EH (cell line): ENCODE measurements at places on chromosomes 1 and 21.
A peak's percentile ranks its signal among the peaks of the same experiment; 100 is the strongest.

DNA sequence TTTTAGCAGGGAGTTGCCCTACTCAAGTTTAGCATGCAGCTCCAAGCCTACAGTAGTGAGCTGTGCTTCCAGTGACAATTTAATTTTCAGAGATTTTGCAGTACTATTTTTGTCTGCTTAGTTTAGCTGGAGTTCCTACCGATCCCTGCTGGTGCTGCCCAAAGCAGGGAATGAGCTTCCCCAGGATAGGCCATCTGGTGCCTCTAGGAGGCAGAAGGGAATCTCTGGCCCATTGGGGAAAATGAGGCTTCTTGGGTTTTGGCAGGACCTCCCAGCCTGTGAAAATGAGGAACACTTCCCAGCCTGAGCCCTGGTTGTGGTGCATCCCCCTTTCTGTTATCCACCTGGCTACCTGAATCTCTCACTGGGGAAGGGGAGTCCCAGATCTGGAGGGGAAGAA is 149.2 kb downstream of the RASAL2 start:
- no peak for DNase-seq

DNA sequence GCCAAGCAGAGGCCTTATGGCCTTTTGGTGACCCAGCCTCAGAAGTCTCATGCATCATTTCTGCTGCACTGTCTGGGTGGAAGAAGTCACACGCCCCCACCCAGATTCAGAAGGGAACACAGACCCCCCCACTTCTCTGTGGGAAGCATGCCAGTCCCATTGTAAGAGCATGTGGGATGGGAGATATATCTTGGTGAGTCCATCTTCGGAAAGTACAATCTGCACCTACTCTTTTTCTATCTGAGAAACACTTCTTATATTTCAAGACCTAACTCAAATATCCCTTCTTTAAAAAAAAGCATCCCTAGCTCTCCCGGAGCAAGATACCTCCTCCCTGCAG is 159.6 kb upstream of the FGGY start:
- no peak for DNase-seq

GRCh38 chr1:240508950-240509349 is 103.0 kb downstream of the GREM2 start:
- DNase-seq, result peak; percentile 75

DNA sequence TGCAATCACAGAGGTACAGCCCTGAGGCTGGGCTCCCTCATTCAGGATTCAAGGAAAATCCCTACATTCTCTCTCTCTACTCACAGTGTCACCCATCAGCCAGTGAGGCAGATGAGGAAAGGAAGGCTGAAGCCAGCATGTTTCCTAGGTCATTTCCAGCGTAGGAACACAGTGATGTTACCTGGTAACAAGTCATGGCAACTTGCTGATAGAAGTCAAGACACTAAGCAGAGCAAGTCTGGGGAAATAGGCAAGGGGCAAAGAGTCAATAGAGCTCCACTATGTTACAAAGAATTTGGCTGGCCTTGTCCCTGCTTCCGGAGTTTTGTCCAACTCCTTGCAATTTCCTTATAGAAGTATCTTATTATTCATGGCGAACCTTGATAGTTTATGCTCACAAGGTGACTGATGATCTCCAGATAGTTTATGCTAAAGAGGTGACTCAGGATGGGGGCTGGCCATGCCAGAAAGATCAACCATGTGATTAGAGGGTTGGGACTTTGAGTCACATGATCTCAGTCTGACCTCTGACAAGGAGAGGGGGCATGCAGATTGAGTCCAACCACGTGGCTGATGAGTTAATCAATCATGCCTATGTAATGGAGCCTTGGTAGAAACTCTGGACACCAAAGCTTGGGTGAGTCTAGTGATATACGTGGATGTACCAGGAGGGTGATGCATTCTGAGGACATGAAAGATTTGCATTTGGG is 51.1 kb downstream of the SUSD4 start:
- no peak for DNase-seq

GRCh38 chr1:174965362-174966007 is 34.3 kb upstream of the CACYBP start:
- DNase-seq, result no peak

GRCh38 chr1:87702455-87702854 is 373.8 kb downstream of the LMO4 start:
- DNase-seq, result no peak

DNA sequence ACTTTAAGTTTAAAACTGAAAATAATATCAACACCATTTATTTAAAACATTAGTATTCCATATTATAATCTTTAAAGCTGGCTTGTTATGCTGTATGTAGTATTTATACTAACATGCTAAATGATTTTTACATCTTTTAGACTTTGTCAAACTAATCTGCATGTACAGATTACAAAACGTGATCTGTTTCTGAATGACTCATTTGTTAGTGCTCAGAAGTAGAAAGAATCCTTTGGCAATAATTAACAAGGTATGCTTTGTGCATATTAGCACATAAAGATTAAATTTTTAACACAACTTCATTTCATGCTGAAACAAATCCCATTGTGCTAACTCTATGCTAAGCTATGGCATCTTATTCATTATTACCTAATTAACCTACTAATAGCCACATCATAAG is 242.4 kb downstream of the BARHL2 start:
- DNase-seq, result no peak

DNA sequence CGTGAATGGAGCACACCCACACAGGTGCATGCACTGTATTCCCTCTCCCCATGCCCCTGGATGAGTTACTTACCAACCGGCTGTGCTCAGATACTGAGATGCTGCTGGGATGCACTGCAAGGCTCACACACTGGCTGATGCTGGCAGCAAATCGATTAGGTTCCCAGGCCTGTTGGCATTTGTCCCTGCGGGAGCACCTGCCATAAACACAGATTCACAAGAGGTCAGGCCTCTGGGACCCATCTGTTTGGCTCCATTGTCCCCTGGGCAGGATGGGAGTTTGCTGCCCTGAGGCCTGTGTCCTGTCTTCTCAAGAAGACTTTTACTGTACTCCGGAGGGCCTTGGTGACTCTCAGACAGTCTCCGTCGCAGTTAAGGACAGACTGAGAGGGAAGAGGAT is 145.4 kb downstream of the PLXNA2 start:
- DNase-seq, result no peak

DNA sequence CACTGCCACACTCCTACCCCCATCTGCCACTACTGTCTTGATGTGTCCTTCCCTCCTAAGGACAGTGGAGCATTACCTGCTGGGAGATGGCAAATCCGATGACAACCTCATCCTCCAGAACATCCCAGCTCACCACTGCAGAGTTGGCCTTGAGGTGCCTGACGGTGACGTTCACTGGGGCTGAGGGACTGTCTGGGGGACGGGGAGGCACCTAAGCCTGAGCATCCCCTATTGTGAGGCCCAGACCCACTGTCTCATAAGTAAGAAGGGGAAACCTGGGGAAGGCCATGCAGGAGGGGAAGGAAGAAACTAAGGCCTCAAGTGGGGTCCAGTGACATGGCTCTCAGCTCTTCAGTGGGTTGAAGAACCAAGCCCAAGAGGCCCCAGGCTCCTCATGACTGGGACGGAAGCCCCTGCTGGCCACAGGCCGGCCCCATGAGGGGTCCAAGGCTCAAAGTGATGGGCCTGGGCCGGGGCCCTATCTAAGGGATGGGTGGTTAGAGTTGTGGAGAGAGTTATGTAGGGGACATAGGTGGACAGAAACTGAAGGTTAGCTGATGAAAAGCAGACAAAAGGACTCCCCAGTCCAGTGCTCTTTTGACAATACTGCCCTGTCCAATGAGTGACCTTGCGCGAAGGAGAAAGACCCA is 1.8 kb downstream of the FNDC5 start:
- no peak for DNase-seq

DNA sequence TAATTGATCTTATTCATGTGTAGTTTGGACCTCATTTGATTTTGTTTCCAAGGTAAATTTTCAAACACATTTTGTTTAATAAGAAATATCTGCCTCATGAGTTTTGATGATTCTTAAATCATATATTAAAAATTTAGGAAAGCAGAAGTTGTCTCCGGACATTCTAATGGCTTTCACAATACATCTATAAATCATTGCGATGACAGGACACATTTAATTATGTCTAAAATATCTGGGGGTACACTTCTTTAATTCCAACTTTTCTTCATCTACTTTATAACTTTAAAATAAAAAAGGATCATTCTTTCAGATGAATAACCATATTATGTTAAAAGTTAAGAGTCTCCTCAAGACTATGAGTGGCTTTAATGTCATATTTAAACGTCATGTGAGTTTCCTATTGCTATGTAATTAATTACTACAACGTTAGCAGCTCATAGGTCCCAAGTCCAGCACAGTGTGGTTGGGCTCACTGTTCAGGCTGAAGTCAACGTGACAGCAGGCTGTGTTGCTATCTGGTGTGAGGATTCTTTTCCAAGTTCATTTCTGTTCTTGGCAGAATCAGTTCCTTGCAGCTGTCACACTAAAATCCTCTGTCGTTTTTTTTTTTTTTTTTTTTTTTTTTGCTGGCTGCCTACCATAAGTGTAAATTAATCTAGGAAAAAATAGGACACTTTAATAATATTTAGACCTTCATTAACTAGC is 893.5 kb downstream of the LTN1 start:
- DNase-seq, result peak; percentile 9

- DNase-seq, result peak; percentile 60
Measured at GRCh38 chr1:202274611-202275010, 67.1 kb downstream of the UBE2T start.

GRCh38 chr1:154329551-154330131 is 4.3 kb downstream of the ATP8B2 start:
- DNase-seq, result no peak

GRCh38 chr1:159275891-159276290 is 26.2 kb upstream of the FCER1A start:
- DNase-seq, result no peak

DNA sequence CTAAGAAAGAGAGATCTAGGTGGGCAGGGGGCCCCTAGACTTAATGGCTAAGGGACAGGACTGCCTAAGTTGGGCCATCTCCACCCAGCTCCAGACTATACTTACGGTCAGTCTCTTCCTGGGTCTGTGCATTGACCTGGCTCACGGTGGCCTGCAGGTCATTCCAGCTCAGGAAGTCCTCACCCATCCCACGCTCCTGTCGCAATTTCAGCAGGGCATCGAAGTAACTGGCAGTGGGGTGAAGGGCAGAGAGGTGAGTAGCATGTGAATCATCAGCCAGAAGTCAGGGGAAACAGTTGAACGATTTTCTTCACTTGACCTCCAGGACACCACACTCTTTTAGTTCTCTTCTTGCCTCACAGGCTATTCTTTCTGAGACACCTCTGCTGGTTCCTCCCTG is 20.5 kb downstream of the IQGAP3 start:
- DNase-seq, result peak; percentile 14

DNA sequence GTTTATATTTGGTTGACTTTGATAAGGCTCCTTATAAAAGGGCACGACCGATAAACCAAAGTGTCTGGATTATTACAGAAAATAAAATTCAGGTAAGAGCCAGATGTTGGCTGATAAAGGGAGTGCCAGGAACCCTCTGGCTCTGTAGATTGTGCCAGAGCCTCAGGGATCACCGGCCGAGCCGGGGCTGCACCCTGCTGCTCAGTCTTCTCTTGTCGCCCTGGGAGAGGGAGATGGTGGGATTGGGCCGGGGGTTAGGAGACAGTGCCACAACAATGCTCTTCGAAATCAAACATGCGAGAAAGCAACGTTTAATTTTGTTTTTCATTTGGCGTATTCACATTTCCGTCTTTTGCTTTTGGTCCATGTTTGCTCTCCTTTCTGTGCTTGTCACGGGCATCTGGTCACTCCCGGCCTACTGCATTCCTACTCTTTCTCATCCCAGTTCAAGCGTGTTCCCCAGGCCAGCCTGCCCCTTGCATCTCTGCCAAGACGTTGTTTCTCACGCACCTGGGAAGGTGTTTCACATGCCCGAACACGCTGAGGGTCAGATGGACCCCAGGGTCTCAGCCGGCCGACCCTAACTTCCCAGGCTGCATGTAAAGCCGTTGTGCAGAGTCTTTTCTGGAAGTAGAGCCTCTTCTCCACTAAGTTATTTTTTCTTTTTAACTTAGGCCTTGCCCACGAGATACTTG is 18.8 kb upstream of the C2CD2 start:
- no peak for DNase-seq

GRCh38 chr1:82994616-82995263 is 1004.2 kb downstream of the TTLL7 start:
- DNase-seq, result peak; percentile 10

GRCh38 chr1:164473544-164473943 is 85.4 kb upstream of the PBX1 start:
- no peak for DNase-seq

GRCh38 chr21:27759091-27759659 is 792.3 kb upstream of the ADAMTS5 start:
- peak; percentile 31 for DNase-seq

- no peak for DNase-seq
Measured at GRCh38 chr1:220878191-220879075, 810 bp upstream of the HLX start.
